ENCODE measurements at places on chromosomes 7 and 10.

DNA sequence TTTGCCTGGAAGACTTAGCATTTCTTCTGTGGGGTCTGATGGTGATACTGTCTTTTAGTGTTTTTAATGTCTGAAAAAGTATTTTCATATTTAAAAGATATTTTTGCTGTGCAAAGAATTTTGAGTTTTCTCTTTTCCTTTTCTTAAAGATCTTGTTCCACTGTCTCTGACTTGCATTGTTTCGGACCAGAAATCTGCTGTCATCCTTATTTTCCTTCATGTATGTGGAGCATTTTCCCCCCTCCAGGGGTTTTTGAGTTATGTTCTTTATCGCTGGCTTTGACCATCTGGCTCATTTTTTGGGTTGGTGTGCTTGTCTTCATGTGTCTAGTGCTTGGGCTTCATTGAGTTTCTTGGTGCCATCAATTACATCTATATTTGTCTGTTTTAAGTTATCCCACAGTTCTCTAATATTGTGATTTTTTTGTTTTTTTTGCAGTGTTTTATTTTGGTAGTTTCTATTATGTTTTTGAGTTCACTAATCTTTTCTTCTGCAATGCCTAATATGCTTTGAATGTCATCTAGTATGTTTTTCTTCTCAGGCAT, 119.9 kb downstream of the MGMT start:
- no peak for DNase-seq

DNA sequence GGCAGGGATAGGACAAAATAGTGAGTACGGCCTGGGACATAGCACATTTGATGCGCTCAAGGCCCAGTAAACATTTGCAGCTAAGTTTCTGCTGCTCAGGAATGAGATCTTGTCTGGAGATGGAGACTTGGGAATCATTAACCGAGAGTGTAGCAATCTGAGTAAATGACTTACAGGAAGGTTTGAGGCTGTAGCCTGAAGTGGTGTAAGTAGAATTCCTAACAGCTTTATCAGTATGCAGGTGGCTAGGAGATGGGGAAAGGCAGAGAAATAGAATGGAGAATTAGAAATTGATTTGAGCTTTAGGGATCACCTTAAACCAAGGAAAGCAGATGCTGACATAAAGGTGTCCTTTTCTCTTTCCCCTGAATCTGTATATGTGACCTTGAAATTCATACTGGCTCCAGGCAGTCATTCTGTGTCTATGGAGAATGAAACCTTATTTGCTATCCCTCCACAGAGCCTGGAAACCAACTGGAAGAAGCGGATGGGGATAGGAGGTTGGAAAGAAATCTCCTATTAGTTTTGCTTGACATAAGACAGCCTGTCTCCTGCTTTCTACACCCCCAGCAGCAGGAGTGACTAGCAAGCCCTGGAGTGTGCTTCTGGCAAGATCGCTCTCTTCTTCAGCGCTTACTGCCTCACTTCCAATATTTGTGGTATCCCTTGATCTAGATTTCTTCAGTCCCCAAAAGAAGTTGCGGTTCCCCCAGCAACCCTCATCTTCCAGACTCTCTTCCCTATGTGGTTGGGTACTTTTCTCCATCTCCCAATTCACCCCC, 6.4 kb upstream of the PON2 start:
- DNase-seq = no peak

DNA sequence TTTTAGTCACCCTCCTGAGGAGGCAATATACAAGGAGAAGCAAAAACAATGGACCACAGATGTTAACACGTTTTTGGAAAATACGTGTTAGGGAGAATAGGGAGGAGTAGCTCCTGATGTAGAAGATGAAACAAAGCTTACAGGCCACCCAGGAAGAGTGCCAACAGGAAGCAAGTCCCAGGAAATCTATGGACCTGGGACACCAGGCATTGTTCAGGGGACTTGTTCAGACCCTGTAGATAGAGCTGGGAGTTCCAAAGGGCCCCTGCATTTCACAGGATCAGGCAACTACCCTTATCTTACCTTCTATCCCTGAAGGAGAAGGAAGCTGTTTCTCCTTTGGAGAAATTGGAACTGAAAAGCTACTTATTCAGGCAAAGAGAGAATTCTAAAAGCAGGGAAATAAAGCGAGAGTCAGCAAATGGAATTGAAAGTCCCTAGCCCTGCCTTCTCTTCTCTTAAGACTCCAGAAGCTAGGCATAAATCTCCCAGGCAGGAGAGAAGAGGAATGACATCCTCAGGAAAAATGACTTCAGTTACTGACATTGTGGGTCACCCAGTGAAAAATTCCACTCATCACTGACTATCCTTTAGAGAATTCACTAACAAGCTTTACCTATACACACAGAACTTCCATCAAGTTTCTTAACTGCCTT, 77.7 kb upstream of the FAM3C start:
- DNase-seq = no peak

DNA sequence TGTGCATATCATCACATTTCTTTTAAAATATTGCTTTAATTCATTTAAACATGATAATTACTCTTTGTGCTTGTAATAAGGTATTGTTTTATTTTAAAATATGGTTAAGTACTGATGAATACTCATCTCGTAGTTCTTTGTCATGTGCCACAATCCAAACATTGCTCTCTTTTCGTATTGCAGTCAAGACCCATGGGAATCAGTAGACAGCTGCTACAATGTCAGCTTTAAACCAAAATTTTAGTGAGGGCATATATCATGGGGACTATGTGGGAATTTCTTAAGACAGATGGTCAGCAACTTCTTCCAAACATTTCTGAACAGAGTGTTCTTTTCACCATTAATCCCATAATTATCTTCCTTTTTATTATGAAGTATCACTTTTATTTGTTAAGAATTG, 77.2 kb upstream of the FZD1 start:
- no peak for DNase-seq

Data from activated T-cell treated with anti-CD3 and anti-CD28 coated beads, Interleukin-2, amount 50 U/mL, for 48 hours (primary cell).